ENCODE measurements at places on chromosomes 4 and X.
A peak's percentile ranks its signal among the peaks of the same experiment; 100 is the strongest.

GRCh38 chr4:157217708-157218107, 2.8 kb upstream of the GRIA2 start:
- peak; percentile 11 for DNase-seq

- no peak for DNase-seq
Measured at GRCh38 chrX:140912606-140913005, 89.8 kb upstream of the SPANXB1 start.

DNA sequence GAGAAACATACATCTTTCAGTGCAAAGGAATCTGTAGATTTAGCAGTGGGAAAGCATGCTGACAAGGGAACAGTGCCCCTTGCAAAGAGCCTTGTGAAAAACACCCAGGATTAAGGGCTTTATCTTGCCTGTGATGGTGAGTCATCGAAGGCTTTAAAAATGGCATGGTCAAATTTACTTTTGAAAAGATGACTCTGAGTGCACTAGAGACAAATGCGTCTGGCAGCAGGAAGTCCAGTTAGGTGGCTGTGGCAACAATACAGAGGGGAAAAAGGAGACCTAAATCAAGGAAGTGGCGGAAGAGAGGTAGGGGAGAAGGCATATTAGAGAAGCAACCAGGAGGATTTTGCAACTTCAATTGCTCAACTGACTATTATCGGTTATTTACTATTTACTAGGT, 472.6 kb upstream of the CPEB2 start:
- DNase-seq, result peak; percentile 56

DNA sequence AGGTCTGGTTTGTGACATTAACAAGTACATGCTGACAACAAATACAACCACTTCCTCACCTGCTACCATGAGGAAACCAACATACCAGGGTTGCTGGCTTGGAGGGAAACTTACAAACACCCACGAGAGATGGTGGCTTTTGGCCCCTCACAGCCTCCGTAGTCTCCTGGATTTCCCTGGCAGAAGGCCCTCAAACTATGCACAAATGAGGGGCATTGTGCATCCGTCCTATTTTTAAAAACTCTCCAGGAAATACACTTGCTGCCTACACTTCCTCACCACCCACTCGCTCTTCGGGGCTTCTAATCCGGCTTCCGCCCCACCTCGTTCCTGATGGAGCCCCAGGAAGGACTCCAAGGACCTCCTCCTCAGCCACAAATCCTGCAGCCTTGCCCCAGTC, 355.0 kb upstream of the GATB start:
- no peak for DNase-seq

Measured in EL (cell line).